ENCODE measurements at places on chromosomes 12 and 14.

GRCh38 chr14:78153064-78153341, 17.2 kb upstream of the NRXN3 start:
- peak; percentile 11 for DNase-seq

DNA sequence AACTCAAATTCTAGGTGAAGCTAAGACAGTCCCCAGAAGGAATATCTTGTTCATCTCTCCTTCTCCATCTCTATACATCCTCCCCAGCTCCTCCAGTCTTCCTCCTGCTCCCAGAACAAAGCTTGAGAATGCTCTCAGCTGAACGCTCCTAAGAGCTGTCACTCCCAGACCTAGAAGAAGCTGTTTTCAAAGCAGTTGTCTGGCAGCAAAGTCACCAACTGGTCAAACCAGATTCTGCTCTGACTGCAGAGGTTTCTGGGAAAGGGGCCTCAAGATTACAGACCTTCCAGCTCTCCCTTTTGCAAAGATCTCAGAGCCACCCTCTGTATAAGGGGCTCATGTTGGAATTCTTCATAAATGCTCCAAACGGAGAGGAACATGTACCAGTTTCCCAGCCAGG, 9.6 kb upstream of the HSPB8 start:
- no peak for DNase-seq

- DNase-seq, result no peak
These were observed 98.9 kb downstream of the ANO6 start for GRCh38 chr12:45314770-45315169.

GRCh38 chr14:63962906-63963305, 110.1 kb downstream of the SYNE2 start:
- no peak for DNase-seq

DNA sequence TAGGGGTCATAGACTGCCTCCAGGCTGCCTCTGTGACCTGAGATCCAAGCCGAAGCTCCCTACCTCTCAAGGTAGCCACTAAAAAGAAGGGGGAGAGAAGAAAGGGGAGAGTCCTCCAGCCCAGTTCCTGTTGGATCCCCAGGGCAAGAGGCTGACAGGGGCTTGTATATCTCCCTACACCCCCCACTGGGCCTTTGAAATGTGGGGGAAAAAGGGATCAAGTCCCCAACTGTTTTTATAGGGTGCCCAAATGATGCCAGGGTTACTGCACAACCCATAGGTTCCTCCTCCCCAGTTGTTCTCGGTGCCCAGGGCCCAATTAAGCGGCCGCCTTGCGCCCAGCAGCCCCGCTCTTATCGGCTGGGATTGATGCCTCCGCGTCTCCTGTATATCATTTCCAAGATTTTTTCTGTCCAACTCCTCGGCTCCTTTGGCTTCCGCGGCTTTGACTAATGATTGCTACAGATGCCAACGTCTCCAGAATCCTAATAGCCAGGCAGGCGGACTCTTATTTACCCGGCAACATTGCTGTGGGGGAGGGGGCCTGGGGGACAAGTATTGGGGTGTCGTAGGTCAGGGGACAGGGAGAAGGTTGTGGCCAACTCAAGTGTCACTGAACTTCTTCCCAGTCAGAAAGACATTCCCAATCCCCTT, 7.6 kb upstream of the HOXC4 start:
- DNase-seq, result no peak

- peak; percentile 71 for DNase-seq
These were observed 198.2 kb downstream of the TSPAN9 start for GRCh38 chr12:3275171-3276041.

GRCh38 chr12:123762715-123763052, 583 bp downstream of the DNAH10 start:
- no peak for DNase-seq

- DNase-seq, result no peak
These were observed 101.3 kb downstream of the TGFB3 start for GRCh38 chr14:75880512-75880911.

DNA sequence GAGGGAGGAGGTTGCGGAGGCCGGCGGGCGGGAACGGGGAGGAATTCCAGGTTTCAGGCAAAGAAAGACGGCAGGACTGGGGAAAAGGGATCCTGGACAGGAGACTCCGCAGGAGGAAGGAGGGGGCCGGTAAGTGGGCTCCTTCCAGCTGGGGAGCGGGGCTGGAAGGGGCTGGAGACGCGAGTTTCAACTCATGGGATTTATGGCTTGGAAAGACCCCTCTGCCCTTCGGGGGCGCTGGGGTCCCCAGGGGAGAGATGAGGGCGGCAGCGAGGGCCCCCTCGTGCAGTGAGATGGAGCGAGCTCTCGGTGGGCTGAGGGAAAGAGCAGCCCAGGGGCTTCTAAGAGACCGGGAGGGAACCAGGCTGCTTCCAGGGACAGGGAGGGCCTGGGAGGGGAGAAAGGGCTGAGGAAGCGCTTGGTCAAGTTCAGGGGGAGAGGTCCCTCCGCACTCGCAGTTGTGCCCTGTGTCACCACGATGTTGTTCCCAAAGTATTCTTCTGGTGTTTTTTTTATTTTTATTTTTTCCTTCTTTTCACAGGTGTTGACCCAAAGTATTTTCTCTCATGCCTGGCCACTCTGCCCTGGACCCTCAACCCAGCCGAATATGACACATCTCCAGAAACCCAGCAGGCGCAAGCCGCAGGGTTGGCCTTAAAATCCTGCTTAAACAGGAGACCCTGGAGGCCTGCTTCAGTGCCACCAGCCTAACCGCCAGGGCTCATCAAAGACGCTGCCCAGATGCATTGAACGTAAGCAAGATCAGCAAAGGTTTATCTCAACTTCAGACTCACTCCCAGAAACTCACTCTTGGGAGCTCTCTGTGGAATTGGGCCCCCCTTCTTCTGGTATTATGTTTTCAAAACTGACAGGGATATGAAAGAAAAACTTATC, 16.1 kb downstream of the TNFAIP2 start:
- DNase-seq, result no peak

DNA sequence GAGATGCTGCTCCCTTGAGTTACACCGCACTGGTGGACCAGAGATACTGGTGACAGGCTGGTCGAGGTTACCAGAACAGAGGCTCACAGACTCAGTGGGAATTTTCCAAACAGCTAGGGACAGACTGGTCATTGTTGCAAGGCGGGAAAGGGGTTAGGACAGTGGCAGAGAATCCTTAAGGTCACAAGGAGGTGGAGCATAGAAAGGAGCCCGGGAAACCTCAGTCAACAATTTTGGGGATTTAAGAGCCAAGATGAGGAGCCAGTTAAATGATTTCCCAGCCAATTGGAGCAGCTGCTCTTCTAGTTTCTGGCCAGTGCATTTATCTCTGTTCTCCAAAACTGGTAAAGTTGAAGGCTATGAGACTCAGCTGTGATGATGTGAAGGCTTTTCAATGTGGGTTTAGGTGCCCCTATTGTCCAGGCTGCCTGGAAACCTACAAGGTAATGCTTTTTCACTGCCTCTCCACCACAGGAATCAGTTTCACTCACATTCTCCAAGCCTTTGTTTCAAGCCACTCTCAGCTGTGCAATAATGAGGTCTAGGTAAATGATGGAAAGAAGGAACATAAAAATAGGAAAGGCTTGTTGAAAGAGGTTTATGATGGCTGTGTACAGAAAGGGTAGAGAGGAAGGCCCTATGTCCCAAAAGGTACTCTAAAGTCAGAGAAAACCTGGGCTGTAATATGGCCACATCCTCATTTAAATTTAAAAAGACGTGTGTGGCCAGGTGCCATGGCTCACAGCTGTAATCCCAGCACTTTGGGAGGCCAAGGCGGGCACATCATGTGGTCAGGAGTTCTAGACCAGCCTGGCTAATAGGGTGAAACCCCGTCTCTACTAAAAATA, 7.0 kb upstream of the TNS2 start:
- DNase-seq, result no peak

DNA sequence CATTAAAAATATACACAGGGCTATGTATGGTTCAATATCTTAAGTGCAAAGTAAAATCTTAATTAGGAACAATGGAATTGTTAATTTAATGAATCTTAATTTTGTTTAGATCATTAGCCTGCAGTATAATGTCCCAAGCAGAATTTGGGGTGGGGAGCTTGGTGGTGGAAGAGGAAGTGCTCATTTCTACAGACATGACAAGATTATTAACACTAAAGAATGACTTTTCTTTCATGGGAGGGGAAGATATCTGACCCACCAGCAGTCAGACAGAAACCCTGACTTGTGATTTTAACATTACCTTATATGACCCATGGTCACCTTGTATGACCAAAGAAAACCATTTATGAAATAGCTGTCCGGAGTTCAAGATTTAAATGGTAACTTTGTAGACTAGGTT, 41.3 kb upstream of the HIF1A start:
- DNase-seq, result no peak
